Activated T-cell treated with anti-CD3 and anti-CD28 coated beads, Interleukin-2, amount 50 U/mL, for 4 hours (primary cell): ENCODE measurements at places on chromosomes 16 and 17. TPM values are rescaled to one million over a fixed set of nuclear protein-coding genes. Genes with fewer than 3 reads are reported as not detected.

GRCh38 chr17:50276588-50277356, 2.5 kb downstream of the TMEM92 start:
- no peak for DNase-seq

DNA sequence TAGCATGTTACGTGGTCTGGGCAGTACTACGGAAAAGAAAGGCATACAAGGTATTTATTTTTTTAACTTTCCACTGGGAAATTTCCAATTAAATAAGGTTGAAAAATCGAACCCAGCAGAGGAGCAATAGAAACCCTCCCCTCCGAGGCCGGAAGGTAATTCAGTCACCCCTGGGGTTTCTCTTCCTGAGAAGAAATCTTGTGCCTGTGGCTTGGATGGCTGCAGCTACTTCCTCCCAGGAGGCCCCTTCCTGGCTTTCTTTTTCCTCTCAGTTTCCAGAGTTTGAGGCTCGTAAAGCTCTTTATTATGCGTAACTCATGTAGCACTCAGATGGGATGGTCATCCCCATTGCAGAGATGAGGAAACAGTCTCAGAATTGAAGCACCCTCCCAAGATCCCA, 140.3 kb downstream of the ASIC2 start:
- no peak for DNase-seq

C17orf113 gene
- 0.08 TPM for total RNA-seq

MYOCD gene
- not detected for total RNA-seq

DNA sequence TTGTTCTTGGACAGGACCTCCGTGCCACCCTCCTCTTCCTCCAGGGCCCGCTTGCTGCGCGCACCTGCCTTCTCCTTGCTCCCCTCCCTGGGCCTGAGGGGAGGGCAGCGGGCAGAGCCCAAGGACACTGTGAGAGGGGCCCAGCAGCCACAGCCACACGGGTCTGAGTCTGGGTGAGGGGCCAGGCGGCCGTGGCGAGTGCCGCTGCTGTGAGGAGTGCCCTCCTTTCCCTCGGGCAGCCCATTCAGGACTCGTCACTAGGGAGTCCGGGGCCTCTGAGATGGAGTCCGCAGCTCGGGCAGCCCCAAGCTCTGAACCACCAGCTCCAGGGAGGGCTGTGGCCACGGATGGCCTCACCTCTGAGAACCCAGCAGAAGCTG, 5.6 kb downstream of the DUS1L start:
- DNase-seq = no peak

DNA sequence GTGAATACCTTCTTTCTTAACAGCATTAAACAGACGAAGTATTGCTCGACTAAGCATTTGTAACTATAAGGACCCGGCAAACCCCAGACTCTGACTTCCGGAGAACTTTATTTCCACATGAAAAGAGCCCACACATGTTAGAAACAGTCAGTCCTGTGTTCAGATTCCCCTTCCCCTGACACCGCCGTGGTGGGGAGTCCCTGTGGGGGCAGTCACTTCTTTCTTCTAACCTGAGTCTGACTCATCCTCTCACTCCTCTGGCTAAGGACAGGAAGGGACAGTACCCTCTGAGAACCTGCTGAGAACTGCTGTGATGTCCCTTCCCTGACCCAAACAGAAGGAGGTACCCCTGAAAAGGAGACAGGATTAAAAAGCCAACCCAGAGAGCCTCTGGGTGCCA, 165.1 kb downstream of the XYLT1 start:
- DNase-seq = peak; percentile 10

SYNGR3 gene
- total RNA-seq = 4.3 TPM

- DNase-seq = no peak
These were observed 323.3 kb upstream of the TNRC6C start for GRCh38 chr17:77635176-77635575.

DNA sequence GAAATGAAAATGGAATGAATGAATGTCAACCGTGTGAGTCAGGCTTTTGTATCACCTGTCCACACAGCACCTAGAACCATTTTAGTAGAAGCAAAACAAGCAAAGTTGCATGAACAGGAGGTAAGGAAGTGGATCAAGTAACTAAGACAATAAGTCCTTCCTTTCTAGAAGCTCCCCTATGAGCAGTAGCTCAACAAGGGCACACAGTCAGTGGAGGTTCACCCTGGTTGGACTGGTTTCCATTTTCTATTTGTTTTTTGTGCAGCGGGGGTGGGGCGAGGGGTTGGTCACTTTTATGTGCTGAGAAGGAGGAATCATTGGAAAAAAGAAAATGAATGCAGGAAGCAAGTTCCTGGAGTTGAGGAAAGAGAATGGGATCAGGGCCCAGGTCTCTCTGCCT, 4.0 kb upstream of the HSBP1 start:
- no peak for DNase-seq

DNA sequence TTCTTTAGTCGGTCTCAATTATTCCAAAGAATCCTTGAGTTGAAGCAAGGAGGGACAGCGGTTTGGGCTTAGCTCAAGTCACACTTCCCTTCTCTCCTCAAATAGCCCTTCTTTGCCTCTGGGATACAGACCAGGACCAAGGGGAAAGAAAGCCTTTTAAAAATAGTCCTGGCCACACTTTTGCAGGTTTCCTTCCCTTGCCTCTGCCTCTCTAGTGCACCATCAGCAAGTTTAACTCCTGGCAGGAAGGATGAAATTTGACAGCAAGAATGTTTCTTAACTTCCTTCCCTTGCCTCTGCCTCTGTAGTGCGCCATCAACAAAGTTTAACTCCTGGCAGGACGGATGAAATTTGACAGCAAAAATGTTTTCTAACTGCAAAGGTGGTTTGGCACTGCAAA, 7.2 kb upstream of the G6PC1 start:
- DNase-seq = no peak

DNA sequence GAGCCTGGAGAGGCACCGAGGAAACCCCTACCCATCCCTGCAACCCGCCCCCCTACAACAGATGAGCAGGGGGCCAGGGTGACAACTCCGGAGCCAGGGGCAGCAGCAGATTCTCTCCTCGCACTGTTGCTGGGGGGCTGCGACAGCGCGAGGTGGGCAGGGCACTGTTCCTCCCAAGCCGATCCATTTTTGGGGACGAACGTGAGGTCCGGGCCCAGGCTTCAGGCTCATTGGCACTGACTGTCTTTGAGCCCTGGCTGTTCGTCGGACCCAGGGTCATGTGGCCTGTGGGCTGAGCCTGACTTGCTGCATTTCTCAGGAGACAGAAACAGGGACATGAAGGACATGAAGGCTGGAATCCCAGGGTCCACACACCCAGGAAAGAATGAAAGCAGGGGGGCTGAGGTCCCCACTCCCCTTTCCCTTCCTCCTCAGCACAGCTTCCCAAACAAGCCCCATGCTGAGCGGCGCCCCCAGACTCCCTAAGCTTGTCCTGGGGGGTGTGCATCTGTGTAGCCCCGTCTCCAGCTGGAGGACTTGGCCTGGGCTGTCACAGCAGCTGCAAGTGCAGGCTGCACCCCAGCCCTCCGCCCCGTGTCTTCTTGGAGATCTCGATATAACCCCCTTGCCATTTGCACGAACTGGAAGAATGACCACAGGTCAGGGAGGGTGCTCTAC, 18.7 kb downstream of the CEP295NL start:
- DNase-seq = no peak

DNA sequence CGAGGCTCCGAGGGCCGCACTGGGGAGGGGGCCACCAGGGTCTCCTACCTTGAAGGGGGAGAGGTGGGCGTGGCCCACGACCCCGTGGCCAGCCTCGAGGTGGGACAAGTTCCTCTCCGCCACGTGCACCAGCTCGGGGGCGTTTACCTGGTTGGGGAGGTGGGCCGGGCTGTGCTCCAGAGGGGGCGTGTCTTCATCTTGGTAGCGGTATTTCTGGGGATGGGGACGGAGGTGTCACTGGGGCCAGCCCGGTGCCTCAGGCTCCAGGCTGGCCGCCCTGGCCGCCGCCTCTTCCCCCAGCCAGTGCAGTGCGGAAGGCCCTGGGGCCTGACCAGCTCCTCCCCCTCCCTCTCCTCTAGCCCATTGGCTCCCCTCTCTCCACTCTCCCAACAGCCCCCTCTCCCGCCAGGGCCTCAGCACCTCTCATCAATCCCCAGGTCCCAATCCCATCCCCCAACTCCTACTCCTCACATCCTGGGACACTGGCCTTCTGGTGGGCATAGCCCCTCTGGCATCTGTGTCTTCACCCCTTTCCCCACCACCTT, 11.5 kb downstream of the DLG4 start:
- no peak for DNase-seq

TP53TG3 gene
- total RNA-seq = not detected

- no peak for DNase-seq
These were observed 1.0 kb downstream of the HOXB8 start for GRCh38 chr17:48613862-48614694.

DNA sequence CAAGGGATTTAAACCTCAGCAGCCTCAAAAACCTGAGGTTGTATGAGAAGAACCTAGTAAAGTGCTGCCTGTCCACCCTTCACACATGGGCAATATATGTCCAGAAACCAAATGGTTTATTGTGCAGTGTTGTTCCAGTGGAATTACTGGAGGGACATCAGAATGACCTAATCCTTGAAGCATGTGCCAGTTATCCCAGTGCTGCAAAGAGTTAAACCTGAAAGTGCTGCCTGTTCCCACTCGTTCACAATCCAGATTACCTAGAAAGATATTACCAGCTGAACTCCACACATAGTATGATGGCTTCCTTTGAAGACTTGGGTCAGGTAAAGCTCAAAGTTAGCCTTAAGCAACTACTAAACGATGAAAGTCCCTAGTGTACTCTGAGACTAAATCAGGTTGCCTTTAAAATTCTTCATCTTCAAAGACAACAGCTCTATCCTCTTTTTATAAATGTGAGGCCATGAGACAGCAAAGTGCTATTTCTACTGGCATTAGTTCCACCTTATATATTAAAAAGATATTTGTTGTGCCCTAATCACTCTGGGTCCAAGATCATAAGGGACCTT, 133.1 kb downstream of the SNX11 start:
- DNase-seq = no peak

DNA sequence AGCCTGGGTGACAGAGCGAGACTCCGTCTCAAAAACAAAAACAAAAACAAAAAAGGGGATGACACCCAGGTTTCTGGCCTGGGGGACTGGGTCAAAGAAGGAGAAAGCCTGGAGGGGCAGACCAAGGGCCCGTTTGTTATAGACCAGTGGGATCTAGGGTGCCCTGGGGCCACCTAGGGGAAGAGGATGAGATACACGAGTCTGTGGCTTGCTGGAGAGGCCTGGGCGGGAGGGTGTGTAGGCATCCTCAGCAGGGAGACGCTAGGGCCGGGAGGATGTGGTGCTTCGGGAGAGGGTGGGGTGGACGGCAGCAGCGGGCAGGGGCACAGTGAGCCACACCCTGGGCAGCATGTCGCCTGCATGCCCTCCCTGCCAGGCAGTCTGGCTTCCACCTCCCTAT, 17.1 kb upstream of the CRK start:
- no peak for DNase-seq

LGALS9B gene
- not detected for total RNA-seq

DNA sequence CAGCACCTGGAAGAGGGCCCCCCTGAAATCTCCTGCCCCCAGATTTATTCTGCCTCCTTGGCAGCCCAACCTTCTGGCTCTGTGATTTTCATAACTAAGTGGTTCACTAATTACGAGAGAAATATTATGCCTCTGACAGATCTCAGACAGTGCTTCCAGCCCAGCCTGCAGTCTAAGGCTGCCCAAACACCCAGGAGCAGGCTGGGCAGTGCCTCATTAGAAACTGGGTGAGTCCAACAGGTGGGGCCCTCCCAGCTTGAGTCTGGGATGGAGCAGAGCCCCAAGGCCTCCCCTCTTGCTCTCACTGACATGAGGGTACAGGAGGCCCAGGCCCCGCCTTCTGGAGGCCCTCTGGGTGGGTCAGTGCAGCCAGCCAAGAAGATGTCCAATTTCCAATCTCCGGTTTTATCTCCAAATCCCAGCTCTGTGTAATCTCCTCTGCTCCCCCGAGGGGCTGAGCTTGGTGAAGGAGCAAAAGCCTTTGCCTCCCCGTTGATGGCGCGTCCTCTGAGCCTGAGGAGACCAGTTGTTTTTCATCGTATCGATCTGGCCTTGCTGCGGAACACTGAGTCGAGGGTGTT, 20.1 kb upstream of the ABCC3 start:
- no peak for DNase-seq

GRCh38 chr16:89918453-89919347, at the start of gene MC1R:
TSS of gene MC1R (plus strand) at chr16:89918862. CDS start at chr16:89919259, 397 bp downstream.
- DNase-seq = no peak

DNA sequence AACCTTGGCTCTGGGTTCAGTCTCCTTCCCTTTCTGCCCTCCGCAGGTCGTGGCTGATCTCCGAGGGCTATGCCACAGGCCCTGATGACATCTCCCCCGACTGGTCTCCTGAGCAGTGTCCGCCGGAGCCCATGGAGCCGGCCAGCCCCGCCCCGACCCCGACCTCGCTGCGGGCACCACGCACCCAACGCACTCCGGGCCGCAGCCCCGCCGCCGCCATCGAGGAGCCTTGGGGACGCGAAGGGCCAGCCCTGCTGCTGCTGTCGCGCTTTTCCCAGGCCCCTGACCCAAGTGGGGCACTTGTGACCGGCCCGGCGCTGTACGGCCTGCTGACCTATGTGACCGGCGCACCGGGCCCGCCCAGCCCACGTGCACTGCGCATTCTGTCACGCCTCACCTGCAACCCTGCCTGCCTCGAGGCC, 5.1 kb downstream of the ARMC5 start:
- DNase-seq = no peak

DNA sequence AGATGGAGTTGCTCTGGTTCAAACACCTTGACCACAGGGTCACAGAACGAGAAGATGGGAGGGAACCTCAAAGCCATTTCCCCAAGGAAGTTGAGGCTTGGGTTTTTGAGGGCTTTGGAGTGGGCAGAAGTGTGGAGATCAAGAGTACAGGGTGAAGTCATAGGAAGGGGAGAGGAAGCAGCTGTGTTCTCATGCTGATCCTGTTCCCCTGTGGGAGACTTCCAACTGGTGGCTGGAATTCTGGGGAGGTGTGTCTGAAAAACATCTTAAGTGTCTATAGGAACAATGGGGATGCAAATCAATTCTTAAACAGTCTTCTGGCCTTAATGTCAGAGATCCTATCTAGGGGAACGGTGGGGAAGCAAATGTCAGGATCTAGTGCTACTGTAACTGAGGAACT, 38.8 kb upstream of the HSBP1 start:
- no peak for DNase-seq

DNA sequence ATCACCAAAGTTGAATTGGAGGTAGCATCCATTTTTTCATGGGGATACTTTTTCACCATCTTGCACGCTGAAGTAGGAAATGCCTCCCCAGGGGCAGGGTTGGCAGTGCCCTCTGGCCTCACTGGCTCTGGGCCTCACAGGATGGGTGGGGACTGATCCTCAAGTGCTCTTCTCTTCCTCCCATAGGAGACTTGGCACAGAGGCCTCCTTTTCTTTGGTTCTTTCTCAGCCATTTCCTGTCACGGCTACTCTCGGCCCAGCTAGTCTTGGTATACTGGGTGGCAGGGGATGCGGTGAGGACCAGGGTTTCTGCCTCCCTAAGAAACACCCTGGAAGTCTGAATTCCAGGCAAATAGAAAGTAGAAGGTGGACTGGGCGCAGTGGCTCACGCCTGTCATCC, 58.2 kb downstream of the PECAM1 start:
- DNase-seq = no peak

CA7 gene
- not detected for total RNA-seq

ASPA gene
- not detected for total RNA-seq

- no peak for DNase-seq
These were observed 2.0 kb upstream of the ZACN start for GRCh38 chr17:76076765-76077583.

- no peak for DNase-seq
These were observed 11.9 kb upstream of the PLK1 start for GRCh38 chr16:23666571-23667354.

TMEM114 gene
- total RNA-seq = not detected

WSB1 gene
- 73.2 TPM for total RNA-seq

NHERF2 gene
- 2.0 TPM for total RNA-seq

SLC12A3 gene
- total RNA-seq = not detected

- no peak for DNase-seq
These were observed 23.1 kb downstream of the TNFRSF13B start for GRCh38 chr17:16948587-16949376.
